Globus pallidus (tissue), 1 donor: ENCODE measurements at places on chromosomes 3 and 15.

DNA sequence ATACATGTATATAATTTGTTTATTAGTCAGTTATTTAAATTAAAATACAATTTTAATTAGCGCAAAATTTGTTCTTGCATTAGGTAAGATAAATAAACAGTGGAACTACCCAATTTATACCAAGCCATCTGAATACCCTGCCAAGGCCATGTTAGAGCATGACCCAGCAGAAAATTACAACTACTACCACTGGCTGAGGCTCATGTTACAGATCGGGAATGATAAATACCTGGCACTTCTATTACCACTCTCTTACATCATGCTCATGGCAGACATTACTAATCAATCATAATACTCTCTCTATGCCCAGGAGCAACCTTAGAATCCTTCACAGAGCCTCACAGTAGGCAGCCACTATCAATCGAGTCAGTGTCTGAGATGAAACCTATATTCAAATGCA is 21.2 kb upstream of the LMOD3 start:
- no peak for DNase-seq

GRCh38 chr3:183987000-183987600 is 30.6 kb downstream of the ABCC5 start:
- no peak for DNase-seq

DNA sequence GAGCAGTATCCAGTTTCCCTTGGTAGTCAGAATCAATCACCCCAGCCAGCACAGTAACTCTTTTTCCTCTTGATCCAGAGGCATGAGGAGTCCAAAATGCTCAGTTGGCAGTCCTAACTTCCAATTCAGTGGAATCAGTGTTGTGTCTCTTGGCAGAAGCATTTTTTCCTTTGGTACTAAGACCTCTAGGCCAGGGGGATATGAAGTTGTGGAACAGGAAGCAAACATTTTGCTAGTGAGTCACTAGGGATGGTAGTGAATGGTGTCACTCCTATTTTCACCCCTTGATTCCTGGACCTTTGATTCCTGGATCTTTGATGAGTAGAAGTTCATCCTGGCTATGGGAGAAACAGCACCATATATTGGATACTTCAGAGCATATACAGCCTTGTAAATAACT is 70.5 kb upstream of the ALDH1A3 start:
- DNase-seq = no peak

GRCh38 chr15:67785431-67785830 is 39.9 kb upstream of the SKOR1 start:
- no peak for DNase-seq

DNA sequence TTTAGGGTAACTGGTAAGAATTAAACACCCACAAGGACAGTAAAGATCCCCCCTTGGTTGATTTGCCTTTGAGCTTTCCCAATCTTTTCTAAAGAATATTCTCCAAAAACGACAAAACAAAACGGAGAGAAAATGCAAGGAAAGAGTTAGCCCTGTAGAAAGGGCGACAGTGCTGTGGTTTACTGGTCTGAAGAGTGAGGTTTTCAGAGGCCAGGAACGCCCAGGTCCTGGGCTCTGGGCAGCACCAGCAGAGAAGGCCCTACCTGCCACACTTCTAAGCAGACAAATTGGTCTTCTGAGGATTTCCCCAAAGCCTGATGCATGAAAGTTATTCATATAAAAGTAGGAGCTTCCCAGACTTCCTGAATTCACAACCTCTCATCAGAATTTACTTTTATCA is 119.3 kb downstream of the KCNMB2 start:
- no peak for DNase-seq

- no peak for DNase-seq
Observed at GRCh38 chr3:62833538-62833937, 41.7 kb downstream of the CADPS start.

DNA sequence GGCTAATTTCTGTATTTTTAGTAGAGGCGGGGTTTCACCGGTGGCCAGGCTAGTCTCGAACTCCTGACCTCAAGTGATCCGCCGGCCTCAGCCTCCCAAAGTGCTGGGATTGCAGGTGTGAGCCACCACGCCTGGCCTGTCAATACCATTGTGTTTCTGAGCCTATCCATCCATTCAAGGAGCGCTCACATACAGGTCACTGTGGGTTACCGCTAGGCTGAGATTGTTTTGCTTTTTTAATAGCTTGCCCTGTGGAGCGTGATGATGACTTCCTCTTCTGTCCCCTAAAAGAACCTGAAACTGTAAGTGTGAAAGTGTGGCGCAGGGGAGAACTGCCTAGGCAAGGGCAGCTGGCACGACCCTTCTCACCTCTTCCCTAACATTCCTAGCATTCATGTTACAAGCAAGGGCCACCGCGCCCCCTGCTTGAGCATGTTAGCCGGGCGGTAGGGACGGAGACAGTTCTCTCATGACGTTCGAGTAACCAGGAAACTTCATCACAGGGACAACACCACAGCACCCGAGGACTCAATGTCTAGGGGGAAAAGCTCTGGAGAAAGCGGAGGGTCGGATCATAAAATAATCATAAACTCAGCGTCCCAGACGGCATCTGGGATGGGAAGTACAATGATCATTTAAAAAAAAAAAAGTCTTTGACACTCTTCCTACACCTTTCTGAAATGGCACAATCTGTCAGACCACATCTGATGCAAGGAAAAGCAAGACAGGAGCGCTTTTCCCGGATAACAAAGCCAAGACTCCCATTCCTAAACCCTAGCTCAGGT is 790 bp downstream of the LAMP3 start:
- no peak for DNase-seq

DNA sequence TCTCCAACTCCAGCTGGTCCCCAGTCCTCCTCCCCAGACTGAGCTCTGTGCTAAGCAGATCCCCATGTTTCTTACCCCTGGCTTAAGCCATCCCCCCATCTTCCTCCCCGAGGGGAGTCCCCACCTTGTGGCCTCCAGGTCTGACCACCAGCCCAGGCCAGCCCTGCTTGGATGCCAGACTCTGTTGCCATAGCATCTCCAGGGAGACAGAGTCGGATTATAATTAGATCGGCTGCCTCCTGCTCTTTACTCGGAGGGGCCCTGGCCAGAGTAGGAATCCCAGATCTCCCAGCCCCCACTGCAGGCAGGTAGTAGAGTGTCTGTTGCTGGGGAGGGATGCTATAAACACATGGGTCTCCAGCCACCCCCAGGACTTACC is 2.4 kb downstream of the KLHDC8B start:
- DNase-seq = no peak

DNA sequence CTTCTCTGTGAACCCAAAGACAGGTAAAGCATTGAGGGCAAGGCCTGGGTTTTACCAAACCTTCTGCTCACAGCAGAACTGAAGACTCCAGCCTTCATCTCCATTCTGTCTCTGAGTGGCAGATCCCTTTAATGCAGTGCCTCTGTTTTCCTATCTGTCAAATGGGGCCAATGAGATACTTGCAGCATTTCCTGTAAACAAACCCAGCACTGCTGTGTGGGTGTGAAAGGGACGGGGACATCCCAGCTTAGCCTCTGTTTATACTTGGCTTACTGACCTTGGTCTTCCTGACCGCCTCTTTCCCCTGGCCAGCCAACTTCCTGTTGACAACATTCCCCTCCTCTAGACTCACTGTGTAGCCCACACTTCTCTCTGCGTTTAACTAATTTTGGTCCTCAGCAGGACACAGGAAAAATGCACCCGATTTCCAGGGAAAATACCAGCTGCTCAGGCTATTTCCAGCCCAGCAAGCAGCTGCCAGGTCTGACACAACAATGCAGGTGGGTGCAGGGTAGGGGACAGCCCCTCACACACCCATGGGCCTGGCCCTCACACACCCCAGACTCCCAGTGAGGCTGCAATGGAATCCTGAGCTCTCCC is 105.9 kb upstream of the HERC1 start:
- no peak for DNase-seq

- DNase-seq = no peak
Observed at GRCh38 chr3:64983583-64984359, 296.0 kb upstream of the ADAMTS9 start.

GRCh38 chr3:149839896-149840295 is 26.9 kb downstream of the RNF13 start:
- DNase-seq = no peak

DNA sequence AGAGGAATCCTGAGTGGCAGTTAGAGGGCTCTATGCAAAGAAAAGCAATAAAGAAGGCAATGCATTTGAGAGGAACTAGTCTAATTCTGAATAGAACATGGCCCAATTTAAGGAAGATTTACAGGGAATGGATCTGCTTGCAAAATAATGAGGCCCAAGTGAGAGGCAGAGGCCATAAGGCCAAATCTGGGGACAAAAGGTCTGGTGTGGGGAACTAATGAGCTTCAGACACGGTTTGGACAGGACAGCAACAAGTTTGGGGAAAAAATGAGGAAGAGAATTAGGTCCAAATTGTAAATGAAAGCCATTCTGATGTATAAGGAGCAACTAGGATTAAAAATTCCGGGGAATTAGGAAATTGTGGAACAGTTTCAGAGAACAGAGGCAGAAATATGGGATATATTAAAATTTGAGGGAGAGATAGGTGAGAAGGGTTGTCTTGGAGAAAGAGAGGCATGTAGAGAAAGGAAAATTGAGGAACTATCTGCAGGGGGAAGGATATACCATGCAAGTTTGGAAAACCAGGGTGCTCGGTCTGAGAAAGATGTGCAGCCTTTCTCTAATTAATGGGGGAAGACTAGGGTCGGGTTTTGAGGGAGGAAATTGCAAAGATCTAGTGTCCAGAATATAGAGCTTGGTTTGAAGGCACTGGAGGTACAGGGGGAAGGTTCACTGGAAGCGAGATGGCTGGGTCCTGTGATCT is 73.8 kb downstream of the RBPMS2 start:
- DNase-seq = no peak

GRCh38 chr3:65020281-65021160 is 332.7 kb upstream of the ADAMTS9 start:
- no peak for DNase-seq

DNA sequence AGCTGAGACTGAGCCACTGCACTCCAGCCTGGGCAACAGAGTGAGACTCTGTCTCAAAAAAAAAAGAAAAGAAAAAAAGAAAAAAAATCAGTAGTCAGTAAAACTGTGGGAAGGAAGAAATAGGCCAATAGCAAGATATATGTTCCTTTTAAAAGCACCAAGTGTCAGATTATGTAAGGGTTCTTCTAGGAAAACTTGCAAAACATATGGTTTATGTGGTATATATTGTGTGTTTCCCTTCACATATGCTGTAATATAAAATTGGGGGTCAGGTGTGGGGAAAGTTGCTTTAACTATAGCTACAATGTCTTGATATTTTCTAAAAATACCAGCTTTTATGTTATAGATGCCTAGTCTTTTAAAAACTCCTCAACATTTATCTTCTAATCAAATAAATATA is 64.6 kb downstream of the ESYT3 start:
- no peak for DNase-seq

- peak; percentile 83 for DNase-seq
Observed at GRCh38 chr3:42702066-42702951, at the start of gene HHATL. HHATL (minus strand) TSS chr3:42702798; CDS start chr3:42700826, 1,972 bp downstream.

GRCh38 chr3:25442486-25442885 is 14.4 kb downstream of the RARB start:
- DNase-seq = no peak

DNA sequence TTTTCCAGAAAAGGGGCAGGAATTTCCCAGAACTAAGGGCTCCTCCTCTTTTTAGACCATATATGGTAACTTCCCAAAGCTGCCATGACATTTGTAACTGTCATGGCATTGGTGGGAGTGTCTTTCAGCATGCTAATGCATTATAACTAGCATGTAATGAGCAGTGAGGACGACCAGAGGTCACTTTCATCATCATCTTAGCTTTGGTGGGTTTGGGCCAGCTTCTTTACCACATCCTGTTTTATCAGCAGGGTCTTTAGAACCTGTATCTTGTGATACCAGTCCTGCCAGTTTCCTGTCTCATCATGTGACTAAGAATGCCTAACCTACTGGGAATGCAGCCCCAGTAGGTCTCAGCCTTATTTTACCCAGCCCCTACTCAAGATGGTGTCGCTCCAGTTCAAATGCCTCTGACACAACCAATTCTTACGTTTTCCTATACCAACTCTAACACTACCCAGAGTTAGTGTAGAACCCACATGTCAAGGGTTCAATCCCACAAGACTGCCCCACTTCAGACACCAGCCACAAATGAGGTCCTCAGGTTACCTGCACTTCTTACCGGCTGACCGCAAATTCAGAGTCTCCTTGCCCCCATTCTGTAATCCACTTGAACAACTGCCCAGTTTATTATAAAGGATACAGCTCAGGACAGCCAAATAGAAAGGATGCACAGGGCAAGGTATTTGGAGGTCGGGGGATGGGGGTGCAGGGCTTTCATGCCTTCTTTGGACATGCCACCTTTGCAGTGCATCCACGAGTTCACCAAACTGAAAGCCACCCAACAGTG is 17.7 kb downstream of the FOXB1 start:
- no peak for DNase-seq

- DNase-seq = no peak
Observed at GRCh38 chr3:190847436-190847835, 15.1 kb downstream of the GMNC start.

GRCh38 chr15:90918034-90918788 is 14.1 kb downstream of the HDDC3 start:
- DNase-seq = no peak

GRCh38 chr3:111325160-111325718 is 216.8 kb upstream of the CD96 start:
- no peak for DNase-seq

DNA sequence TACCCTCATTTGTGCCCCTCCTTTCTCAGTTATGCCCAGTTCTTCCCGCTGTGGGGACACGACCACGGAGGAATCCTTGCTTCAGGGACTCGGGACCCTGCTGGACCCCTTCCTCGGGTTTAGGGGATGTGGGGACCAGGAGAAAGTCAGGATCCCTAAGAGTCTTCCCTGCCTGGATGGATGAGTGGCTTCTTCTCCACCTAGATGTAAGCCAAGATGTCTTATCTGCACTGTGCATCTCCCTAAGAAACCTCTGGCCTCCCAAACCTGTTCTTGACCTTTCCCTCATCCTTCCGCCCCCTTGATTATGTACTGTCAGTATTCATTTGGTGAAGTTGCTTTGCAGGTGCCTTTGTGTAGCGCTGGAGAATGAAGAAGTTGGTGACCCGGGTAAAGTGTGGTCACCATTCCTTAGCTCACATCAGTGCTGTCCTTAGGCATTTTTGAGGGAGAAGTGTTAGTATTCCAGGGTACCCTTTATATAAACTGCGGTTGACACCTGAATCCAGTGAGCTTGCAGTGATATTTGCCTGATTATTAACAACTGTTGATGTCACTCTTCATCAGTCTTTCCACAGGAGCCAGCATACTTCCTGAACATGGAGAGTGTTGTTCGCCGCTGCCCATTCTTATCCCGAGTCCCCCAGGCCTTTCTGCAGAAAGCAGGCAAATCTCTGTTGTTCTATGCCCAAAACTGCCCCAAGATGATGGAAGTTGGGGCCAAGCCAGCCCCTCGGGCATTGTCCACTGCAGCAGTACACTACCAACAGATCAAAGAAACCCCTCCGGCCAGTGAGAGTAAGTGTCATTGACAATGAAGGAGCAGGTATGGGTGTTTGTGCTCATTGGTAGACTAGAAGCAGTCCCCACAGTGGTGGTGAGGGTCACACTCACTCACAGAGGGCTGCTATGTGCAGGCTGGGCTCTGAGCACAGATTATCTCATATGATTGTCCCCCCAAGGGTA is 966 bp downstream of the ALAS1 start:
- DNase-seq = no peak

GRCh38 chr3:140903196-140903595 is 38.4 kb upstream of the SLC25A36 start:
- DNase-seq = no peak
